ENCODE measurements at places on chromosomes 4 and X.

DNA sequence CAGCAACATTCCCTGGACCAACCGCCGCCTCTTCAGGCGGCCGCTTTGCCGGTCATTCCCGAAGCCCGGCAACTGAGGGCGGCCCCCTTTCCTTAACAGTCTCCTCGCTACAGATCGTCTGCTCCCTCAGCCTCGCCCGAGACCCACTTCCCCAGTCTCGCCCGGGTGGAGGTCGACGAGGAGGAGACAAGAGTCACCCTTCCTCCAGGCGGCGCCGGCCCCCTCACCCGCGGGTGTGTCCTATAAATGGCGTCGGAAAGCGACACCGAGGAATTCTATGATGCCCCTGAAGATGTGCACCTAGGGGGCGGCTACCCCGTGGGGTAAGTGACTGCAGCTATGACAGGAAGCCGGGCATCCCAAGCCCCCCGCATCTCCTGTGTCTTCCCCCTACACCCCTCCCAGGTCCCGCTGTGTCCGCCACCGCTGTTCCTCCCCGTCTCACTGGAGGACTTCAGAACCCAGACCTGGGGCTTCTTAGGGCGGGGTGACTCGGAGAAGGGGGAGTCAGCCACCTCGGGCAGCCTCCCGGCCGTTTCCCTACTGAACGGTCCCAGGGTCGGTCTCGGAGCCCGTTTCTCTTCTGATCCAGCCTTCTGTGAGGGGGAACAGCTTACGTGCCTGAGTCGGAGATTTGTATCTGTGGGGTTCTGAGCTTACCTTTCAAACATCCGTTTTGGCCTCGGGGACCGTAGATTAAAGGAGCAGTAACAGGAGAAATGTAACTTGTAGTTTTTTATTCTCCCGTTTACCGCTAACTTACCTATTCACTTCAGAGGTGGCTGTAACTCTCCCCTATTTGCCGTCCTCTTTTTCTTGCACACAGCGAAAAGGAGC, 570 bp downstream of the WDR44 start:
- no peak for DNase-seq

- DNase-seq: peak; percentile 42
These were observed 62.6 kb upstream of the ALB start for GRCh38 chr4:73341454-73341853.

- no peak for DNase-seq
These were observed 193.0 kb upstream of the C1QTNF7 start for GRCh38 chr4:15234856-15235126.

- no peak for DNase-seq
These were observed 117.4 kb upstream of the EDNRA start for GRCh38 chr4:147363514-147363913.

DNA sequence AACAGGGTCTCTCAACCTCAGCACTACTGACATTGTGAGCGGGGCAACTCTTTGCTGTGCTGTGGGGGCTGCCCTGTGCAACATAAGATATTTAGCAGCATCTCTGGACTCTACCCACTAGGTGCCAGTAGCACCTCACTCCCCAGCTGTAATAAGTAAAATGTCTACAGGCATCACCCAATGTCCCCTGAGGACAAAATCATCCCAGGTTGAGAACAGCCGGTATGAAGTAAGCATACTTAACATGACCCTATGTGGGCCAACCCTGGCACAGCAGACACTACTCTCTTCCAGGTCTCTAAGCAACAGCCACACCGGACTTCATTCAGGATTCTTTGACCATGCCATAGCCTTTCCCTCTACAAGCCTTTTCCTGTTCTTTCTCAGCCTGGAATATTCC, 10.5 kb upstream of the MGST2 start:
- DNase-seq: no peak

- no peak for DNase-seq
These were observed 54.2 kb downstream of the FMR1NB start for GRCh38 chrX:148035380-148035779.

GRCh38 chrX:140502491-140503237, 2.2 kb downstream of the SOX3 start:
- no peak for DNase-seq

- DNase-seq: no peak
These were observed 392.5 kb downstream of the ZNF674 start for GRCh38 chrX:46152756-46153155.

DNA sequence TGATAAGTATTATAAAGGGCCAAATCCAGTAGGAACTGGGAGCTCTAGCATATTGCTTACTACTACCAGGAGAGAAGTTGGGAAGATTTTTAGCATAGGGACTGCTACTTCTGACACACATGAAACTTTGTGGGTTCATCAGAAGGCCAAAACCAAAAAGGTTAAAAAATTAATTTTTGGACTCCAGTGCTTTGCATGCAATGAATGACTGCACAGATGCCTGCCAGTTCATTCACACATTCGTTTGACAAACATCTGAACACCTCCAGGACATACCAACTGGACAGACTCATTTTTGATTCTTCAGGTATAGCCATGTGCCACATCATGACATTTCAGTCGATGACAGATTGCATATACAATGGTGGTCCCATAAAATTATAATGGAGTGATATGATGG, 79.8 kb downstream of the MID1IP1 start:
- no peak for DNase-seq

DNA sequence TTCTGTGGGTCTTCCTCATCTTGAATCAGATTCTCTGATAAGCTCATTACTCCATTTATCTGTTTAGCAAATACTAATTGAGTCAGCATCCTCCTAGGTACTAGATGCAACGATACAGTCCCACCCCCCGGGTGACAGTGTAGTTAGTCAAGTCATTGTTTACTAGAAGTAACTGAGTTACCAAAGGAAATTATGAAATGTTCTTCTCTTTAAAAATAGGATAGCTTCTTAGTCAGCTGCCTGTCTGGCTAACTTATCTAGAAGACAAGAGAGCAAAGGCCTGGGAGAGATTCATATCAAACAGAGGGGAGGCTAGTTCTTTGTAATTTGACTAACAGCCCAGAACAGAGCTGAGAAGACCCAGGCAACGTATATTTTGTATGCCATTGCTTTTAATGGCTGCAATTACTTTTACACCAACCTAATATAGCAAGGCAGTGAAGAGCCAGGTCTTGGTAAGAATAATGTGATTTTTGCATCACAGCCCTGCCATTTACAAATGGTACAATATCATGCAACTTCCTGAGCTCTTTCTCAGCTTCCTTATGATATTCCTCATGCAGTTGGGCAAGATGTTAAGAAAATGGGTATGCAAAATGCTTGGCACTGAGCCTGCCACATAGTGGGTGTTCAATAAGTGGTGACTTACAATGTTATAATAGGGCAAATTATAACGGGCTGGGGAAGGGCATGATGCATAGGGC, 149.9 kb downstream of the CHIC2 start:
- no peak for DNase-seq

DNA sequence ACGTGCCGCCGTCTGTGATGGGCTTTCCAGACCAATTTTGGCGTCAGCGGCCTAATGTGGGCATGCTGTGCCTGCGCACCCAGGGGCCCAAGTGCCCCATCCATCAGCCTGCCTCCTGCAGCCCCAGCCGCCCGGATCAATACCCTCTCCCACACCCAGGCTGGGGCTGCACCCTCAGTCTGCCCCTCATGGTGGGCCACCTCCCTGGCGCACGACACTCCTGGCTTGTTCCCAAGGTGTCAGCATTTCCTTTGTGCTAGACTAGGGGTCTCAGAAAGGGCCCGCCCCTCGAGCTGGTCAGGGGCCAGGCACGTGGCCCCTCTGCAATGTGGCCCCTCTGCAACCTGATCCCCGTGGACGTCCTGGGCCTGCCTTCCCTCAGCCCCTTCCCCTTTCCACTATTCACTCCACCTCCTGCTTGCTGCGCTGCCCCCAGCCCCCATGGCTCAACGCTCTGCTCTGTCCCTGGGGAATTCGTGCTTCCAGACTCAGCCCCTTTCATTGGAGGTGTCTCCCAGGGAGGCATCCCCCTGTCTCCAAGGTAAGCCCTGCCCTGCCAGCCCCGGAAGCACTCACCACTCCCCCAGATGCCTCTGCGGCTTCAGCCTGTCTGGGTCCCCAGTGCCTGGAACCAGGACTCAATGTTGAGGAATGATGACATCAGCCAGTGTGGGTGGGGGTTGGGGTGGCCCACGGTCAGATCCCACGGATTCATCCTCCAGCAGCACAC, 130.8 kb downstream of the HMX1 start:
- DNase-seq: no peak

GRCh38 chr4:151323667-151324066, 1.7 kb downstream of the SH3D19 start:
- no peak for DNase-seq

GRCh38 chr4:14807856-14808255, 194.4 kb upstream of the CPEB2 start:
- DNase-seq: no peak

DNA sequence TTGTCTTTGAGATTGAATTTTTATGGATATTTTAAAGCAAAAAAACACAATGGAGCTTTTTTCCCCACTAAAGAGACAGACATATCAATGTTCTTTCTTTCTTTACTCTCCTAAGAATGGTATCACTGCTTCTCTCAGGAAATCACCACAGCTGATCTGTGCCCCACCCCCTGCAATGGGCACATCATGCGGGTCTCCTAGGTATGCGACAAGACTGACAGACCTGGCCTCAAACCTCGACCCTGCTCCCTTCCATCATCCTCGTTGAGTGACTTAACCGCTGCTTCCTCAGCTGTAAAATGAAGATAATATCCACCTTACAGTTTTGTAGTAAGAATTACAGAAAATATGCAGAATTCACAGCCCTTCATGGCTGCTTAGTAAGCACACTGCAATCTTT, 58.3 kb downstream of the LEF1 start:
- DNase-seq: no peak

GRCh38 chr4:59068722-59069418, 1958.7 kb upstream of the IGFBP7 start:
- no peak for DNase-seq

- DNase-seq: no peak
These were observed 2.2 kb downstream of the PCDH10 start for GRCh38 chr4:133151341-133151690.

DNA sequence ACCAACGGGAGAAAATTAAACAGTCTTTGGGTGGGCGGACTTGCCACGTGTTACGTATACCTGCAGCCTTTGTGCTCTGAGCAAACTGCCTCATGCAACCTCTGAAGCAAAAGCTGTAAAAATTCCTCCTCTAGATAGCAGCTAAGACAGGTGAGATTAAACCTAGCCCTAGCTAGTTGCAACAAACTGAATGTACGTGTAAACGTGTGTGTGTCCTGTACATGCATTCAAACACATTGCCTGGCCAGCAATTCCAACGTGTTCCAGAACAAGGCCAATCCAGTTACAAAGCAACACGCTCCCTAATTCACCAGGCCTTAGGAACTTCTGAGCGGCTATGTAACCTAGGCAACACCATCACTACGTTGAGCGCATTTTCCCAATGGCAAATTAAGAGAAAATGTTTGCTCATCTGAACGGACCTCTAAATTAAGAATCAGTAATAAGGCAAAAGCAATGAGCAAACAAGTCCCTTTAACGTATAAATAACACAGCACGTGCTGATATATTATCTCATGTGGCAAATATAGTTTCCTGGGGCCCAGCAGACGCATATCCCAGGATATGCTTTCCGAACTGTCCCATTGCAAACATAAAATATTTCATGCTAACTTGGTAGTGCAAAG, 792 bp downstream of the PPID start:
- no peak for DNase-seq

DNA sequence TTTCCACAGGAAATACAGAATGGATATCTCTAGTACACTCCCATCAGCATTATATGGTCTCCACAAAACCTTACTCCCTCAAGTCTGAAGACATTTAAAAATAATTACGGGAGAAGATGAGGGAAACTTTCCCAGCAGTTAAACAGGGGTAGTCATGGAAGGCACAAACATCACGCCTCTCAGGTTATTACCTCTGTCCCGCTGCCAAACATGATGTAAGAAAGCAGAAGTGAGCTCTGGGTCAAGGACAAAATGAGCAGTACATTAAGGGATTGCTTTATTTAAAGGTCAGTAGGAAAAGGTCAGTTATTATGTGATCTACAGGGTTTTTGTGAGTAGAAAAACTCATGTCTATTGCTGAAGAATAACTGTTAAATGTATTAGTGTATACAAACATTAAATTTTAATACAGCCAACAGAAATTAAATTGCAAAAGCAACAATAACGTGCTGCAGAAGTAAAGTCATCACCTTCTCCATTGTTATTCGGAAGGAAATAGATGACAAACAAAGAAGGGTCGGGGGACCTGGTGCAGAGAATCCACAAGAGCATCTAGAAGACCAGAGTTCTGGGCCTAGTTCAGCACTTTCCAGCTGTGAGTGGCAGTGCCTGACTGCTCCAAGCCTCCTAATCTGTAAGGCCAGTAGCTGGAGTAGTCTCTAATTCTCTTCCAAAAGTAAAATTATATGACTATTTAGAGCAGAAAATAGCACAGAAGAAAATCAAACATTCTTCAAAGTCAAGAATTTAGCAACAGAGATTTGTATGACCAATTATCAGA, 171.2 kb downstream of the PPP3CA start:
- DNase-seq: no peak

DNA sequence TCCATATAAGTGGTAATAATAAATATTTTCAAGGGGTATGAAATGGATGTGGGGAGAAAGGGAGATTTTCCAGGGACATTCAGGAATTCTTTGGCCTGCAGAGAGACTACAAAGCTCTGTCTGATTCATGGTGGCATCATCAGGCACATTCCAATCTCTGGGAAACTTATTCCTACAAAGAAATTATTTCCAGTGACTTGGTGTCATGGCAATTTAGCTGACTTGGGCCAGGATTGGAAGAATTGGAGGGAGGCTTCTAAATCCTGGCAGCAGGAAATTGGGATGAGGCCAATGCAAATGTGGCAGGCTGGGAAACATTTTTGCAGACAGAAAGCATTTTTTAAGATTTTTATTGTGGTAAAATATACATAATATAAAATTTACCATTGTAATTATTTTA, 204.6 kb downstream of the RTL9 start:
- DNase-seq: no peak

- no peak for DNase-seq
These were observed 1.5 kb downstream of the P2RY8 start for GRCh38 chrX:1535241-1536041.

DNA sequence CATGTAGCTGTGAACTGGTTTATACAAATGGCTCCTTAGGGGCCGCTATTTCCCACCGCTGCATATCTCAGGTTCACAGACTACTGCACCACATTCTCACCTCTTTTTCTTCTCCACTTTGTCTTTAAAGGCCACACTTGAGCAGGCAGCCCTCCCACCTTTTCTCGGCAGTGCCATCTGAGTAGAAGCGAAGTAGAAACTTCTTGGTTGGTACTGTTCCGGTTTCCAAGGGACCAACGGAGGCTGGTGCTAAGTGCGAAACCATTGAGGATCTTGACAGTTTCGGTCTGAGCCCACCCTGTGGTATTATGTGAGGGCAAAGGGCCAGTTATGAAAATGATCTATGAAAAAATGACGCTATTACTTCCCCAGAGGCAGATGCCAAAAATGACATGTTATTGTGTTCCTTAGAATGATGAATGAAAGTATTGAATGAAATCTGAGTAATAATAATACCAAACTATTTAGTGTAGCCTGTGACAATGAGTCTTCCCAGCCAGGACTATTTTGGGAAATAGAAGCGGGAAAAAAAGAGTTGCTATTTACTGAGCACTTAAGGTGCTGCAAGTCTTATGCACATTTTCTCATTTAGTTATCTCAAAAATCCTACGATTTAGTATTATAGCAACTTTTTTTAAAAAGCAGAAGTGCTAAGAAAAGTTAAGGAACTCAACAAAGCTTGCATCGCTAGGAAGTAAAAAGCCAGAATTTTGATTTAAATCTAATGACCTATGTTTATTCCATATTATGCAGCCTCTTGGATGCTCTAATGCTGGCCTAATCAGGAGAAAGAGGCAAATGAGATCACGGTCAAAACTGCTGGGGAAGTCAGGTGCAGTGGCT, 29.6 kb upstream of the CHRNA9 start:
- DNase-seq: no peak

Data from iPS DF 19.7 (cell line).